ENCODE measurements at places on chromosomes 4 and X.

GRCh38 chrX:26916991-26917390 lies 546.1 kb downstream of the PPP4R3C start:
- H3K36me3 ChIP-seq, result no peaks in the 10 kb centered on the region
- no peak for DNase-seq
- no peak overlapping the region for H3K27ac ChIP-seq
- H3K4me3 ChIP-seq, result no peak overlapping the region

GRCh38 chr4:160180211-160180610 lies 1077.3 kb downstream of the RAPGEF2 start:
- H3K4me3 ChIP-seq, result no peak overlapping the region
- H3K27me3 ChIP-seq, result no peaks in the 10 kb centered on the region
- H3K36me3 ChIP-seq, result no peaks in the 10 kb centered on the region
- DNase-seq, result no peak

DNA sequence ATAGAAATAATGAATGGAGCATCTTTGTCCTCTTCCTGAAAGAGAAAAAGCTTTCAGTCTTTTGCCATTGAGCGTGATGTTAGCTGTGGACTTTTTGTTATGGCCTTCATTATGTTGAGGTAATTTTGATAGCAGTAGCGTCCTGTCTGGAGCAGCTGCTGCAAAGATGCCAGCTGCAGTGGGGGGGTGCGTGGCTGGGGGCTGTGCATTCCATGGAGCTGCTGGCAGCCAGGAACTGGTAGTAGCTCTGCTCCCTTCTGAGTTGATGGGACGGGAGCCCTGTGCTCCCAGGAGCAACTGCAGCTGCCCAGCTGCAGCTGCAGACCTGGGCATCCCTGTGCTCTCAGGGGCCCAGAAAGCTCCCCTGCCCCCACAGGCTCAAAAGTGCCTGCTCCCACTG lies 50.4 kb downstream of the CCDC160 start:
- no peak overlapping the region for H3K4me3 ChIP-seq
- H3K4me1 ChIP-seq, result no peaks in the 10 kb centered on the region
- no peak for DNase-seq

DNA sequence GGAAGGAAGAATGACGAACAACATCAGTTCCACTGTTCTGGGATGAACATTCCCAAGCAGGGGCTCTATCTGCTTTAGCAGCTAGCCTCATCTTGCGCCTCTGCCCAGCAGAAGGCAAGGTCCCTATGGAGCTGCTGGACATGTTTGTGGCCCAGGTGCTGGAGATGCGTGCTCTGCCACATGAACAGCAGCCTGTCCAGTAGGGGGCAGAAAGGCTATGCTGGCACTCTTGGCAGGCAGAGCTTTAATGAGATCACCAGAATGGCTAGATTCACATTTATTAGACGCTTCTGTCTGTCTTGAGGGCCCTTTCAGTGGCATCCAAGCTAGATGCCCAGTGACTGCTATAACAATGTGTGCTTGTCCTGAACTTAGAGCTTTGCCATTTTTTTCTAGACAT lies 1826.0 kb downstream of the STIM2 start:
- H3K36me3 ChIP-seq, result no peaks in the 10 kb centered on the region
- DNase-seq, result no peak
- H3K4me3 ChIP-seq, result no peak overlapping the region

GRCh38 chr4:96646146-96646545 lies 806.3 kb downstream of the PDHA2 start:
- DNase-seq, result no peak
- no peak overlapping the region for H3K4me3 ChIP-seq
- H3K36me3 ChIP-seq, result no peaks in the 10 kb centered on the region
- H3K27ac ChIP-seq, result no peak overlapping the region

DNA sequence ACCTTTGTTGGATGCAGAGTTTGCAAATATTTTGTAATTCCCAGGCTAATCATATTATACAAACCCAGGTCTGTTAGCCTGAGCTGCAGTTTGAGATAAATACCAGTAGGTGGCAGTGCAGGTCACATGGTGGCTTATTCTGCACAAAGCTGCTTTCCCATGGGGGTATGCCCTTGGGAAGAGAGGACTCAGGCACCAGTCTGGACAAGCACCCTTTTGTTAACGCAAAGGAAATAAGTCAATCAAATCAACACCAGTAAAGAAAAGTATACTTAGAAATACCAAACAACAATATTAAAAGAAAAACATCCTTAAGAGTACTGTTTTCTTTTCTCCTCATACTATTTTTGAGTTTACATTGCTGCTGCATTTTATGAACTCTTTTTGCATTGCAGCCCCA lies 389.0 kb upstream of the ZFP42 start:
- H3K27me3 ChIP-seq, result no peaks in the 10 kb centered on the region
- no peak for DNase-seq
- no peak overlapping the region for H3K4me3 ChIP-seq
- no peaks in the 10 kb centered on the region for H3K4me1 ChIP-seq

All from kidney (tissue), 22 donors.